CD4-positive, alpha-beta T cell treated with Interferon alpha-2 for 1 hour (primary cell): ENCODE measurements at places on chromosomes 16 and 17.

- DNase-seq, result no peak
Measured at GRCh38 chr16:87328846-87329245, 11.7 kb upstream of the C16orf95 start.

GRCh38 chr16:62967163-62967562 lies 930.9 kb upstream of the CDH8 start:
- no peak for DNase-seq

- DNase-seq, result no peak
Measured at GRCh38 chr17:16313139-16314090, 39.9 kb downstream of the CENPV start.

GRCh38 chr17:77025781-77026180 lies 115.0 kb upstream of the SEC14L1 start:
- no peak for DNase-seq

GRCh38 chr16:19162085-19162484 lies 6.0 kb upstream of the SYT17 start:
- no peak for DNase-seq

- no peak for DNase-seq
Measured at GRCh38 chr17:45288825-45289224, 26.9 kb upstream of the SPATA32 start.

GRCh38 chr16:50800074-50800473 lies 58.2 kb downstream of the CYLD start:
- DNase-seq, result no peak

- no peak for DNase-seq
Measured at GRCh38 chr16:55263271-55264250, 60.4 kb upstream of the IRX6 start.

DNA sequence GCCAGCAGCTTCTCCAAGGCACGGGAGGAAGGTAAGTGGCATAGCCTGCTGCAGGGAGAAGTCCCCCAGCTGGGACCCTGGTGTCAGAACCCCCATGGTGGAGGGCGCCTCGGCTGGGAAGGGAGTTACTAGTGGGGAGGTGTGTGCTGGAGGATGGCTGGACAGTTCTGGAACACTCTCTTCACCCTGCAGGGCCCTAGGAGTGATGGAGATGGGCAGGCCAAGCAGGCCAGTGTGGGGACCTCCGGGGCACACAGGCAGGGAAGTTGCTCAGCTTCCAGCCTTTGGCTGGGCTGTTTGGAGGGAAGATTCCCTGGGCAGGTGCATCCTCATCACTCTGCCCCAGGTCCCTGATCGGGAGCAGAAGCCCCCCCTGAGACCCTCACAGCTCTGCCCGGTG lies 696 bp downstream of the C17orf99 start:
- DNase-seq, result no peak

DNA sequence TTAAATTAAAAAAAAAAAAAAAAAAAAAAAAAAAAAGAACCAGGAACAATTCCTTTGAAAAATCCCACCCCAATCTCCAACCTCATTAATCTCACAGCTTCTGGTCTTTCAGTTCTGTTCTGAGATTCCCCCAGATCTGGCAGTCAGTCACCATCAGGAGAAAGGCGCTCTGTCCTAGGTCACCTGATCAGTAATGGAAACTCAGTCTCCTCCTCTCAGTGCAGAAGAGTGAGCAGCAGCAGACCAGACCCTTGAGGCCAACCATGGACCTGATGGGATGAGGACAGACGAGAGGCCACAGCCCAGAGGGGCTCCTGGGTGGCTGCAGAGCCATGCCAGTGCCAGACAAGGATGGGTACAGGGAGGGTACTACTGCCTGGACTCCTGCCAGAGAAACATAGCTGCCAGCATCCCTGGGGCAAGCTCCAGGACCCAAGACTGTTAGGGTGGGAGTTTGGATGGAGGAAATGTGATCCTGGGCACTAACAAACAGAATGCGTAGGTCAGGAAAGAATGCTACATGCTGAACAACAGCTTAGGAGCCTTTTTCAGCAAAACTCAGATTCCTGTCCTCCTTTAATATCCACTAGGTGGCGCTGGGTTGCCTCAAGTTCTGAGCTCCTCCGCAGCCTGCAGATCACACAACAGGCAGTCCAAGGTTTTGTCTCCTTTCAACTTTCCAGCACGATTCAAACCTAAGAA lies 28.7 kb downstream of the MPG start:
- peak; percentile 75 for DNase-seq

- peak; percentile 45 for DNase-seq
Measured at GRCh38 chr16:3188925-3189825, 1.2 kb downstream of the OR1F1 start.

DNA sequence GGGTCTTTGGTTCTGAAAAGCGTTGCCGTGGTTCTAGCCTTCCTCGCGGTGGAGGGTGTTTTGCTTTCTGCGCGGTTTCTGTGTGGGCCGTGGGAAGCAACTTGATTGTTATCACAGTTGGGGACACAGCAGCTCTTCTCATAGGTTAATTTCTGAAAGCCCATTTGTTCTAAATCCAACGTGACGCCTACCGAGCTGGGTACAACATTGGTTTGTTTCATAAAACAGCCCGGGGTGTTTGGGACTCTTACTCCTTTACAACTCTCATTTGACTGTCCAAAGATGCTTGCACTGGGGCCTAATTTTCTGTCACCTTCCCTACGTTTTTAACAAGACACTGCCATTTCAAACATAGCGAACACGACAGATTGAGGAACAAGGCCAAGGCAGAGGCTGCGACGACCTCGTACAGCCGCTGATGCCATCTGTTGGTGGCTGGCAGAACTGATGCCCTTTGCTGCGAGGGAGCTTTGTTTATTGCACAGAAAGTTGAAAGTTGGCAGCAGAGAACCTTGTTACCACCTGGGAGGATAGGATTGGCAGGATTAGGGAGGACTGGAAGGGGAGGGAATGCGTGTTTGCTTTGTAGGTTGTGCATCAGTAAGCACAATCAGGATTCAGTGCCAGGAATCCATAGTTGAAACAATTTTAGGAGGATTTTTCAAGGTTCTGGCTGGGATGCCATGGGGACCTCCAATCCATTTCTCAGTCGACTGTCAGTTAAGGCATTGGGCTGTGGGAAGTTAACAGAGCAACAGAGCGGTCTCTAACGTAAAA lies 98.3 kb downstream of the PITPNC1 start:
- peak; percentile 84 for DNase-seq

DNA sequence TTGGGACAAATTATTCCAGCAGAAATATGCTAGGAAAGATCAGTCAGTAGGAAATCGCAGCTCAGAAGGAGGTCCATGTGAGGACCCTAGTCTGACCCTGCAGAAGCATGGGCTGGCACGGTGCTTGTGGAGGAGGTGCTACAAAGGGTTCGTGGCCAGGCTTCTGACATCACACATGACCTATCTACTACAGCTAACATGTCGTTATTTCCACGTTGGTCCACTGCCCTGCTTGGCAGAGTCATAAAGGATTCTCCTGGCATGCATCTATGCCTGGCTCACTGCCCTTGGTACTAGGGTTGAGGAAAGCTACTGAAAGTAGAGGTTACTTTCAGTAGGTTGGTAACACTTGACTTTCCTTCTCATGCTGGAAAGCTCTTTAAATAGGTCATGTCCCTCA lies 118.1 kb upstream of the SHISA6 start:
- DNase-seq, result no peak

- peak; percentile 95 for DNase-seq
Measured at GRCh38 chr17:4554997-4555799, at the start of gene MYBBP1A. TSS of gene MYBBP1A (minus strand) at chr17:4555384. CDS start at chr17:4555324, 60 bp downstream.

GRCh38 chr16:12295395-12295794 lies 318.9 kb downstream of the SNX29 start:
- DNase-seq, result no peak

DNA sequence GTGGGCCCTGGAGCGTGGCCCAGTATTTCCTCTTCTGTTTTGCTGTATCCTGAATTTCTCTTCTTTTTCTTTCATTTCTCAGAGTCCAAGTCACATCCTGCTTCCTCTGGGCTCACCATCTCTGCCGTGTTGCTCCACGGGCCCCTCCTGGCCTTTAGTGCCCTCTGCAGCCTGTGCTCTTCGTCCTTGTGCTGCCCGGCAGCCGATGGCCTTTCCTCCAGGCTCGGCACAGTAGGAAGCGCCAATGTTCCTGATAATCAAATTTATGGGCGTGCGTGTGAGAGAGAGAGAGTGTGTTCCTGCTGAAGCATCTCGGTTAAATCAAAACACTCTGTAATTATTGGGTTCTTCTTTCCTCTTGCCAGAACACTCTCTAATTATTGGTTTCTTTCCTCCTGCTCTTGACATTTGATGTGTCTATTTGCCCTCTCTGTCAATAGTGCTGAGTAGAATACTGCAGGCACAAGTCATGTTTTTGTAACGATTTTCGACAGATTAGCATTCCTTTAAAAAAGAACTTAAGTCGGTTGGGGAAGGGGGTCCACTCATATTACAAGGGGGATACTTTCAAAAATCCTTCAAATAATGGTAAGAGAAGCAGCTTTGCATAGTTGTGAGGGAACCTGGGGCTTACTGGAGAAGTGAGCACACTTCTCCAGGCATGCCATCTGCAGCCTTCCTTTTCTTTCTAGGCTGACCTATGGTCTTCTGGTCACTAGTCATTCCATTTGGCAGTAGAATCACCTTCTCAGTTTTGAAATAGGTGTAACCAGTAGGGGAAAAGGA lies 126.6 kb downstream of the RPTOR start:
- DNase-seq, result no peak

- DNase-seq, result peak; percentile 80
Measured at GRCh38 chr17:78381601-78382232, 3.3 kb downstream of the PGS1 start.

DNA sequence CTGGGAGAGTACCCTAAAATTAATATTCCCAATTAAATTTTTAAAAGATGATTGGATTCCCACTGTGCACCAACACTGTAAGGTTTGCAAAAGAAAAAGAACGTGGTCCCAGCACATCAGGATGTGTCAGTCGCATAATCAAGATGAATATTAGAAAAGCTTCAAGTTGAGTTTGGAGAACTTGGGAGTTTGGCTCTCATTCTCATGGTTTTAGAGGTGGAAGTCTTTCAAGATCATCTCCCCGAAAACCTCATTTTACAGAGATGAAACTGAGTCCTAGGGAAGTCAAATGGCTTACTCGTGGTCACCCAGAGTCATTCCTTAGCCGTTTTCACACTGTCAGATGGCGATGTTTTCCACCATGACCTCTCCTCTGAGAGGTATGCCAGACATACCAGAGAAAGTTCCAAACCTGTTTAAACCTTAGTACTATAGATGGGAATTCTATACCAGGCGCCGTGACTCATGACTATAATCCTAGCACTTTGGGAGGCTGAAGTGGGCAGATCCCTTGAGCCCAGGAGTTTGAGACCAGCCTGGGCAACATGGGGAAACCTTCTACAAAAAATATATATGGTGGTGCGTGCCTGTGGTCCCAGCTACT lies 1.2 kb downstream of the SEC14L1 start:
- DNase-seq, result no peak

GRCh38 chr17:70137451-70138230 lies 31.7 kb upstream of the KCNJ2 start:
- peak; percentile 8 for DNase-seq

DNA sequence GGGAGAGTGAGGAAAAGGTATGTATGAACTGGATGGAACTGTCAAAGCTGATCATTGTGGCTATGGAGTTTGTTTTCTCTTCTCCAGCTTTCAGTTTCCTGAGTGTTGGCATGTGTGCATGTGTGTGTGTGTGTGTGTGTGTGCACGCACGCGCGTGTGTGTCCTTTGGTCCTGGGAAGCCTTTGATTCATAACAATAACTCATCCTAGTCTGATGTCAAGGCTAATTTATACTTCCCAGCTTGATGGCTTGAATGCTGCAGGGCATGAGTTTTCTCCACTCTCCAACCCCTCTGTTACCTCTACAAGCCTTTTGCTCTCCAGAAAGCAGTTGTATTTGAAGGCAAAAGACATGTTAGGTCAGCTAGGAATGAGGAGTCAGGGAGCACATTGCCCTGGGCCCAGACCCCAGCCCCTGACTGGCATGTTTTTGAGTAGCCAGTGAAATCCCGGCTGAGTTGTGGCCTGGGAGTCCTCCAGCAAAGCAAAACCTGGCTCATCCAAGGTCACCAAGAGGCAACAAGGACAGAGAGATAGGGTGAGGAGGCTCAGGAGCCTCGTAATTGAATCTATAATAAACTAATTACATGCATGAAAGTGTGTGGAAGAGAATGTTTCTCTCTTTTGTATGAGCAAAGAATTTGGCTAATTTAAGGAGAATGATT lies 8.9 kb upstream of the CDC42EP4 start:
- DNase-seq, result no peak

- no peak for DNase-seq
Measured at GRCh38 chr16:4377573-4378154, 6.0 kb downstream of the VASN start.

GRCh38 chr17:286571-286970 lies 66.0 kb downstream of the RPH3AL start:
- no peak for DNase-seq
